ENCODE measurements at places on chromosomes 6 and 20.

GRCh38 chr20:62952373-62952967, at the start of gene SLC17A9:
Gene SLC17A9 (plus strand): TSS chr20:62952709. CDS start chr20:62952831, 122 bp downstream.
- peak; percentile 72 for DNase-seq

DNA sequence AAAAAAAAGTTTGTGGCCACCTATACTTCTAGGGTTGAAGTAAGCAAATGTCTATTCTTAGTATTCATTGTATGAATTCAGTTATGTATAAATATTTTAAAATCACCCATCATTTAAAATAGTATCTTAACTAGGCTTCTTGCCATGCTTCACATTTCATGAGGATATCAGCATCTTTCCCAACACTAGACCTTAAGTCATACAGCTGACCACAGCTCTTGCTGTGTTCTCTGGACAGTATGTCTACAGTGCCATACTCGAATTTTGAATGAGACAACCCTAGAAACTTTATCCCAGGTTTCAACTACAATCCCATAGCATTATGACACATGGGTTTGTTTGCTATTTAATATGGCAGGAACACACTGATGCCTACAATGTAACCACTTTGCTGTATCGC, 5.2 kb downstream of the TXNDC5 start:
- DNase-seq = no peak

- no peak for DNase-seq
These were observed 12.4 kb downstream of the ADGRF5 start for GRCh38 chr6:46909371-46909770.

- DNase-seq = no peak
These were observed 121.7 kb upstream of the JAG1 start for GRCh38 chr20:10795286-10796026.

DNA sequence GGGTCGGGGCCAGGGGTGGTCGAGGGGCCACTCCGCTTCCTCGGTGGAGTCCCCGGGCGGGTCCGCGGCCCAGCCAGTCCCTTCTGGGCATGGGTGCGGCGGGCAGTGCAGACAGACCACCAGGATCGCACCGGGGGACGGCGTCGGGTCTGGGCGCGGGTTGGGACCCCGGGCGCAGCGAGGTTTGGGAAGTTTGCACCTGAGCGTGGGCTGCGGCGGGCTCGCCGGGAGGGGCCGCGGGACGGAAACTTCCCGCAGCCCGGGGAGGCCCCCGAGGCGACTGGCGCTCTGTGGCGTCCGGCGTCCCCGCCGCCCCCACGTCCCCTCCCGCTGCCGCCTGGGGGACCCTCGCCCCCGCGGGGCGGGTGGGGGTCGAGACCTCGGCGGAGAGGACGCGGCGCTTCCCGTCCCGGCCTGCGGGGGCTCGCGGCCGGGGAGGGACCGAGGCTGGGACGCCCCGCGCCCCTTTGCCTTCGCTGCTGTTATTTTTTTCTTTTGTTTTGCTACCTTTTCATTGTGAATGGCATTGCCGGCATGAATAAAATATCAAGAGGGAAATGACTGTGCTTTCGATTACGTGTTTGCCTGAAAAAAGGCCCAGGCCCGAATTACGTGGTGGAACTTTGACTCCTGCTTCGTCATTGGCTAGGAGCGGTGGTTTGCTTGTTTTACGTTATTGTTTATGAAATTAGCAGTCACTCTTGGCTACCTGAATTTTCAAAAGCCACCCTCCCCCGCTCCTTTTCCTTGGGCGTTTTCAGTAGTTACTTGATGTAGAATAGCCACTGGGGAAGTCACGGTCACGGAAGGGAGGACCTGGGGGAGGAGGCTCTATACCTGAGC, 703 bp downstream of the SNX9 start:
- peak; percentile 83 for DNase-seq

DNA sequence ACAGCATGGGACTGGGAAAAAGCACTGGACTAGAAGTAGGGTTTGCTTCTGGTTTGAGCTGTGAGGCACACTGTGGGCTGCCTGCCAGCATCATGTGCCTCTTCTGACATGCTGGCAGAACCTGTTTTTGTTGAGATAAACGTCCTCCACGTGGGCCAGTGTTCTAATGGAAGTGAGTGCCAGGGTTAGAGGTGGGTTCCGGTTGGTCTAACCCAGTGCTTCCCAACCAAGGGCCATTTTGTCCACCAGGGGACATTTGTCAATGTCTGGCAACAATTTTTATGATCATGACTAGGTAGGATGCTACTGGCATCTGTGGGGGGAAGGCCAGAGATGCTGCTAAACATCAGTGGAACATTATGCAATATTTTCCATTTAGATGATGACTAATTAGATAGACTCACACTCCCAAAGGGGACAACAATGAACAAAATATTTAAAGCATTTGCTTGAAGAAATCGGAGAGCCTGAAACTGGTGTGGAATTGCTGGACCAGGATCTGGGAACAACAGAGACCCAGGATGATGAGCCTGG, 7.8 kb upstream of the APMAP start:
- no peak for DNase-seq

GRCh38 chr6:7343546-7344475, 30.8 kb upstream of the SSR1 start:
- no peak for DNase-seq

DNA sequence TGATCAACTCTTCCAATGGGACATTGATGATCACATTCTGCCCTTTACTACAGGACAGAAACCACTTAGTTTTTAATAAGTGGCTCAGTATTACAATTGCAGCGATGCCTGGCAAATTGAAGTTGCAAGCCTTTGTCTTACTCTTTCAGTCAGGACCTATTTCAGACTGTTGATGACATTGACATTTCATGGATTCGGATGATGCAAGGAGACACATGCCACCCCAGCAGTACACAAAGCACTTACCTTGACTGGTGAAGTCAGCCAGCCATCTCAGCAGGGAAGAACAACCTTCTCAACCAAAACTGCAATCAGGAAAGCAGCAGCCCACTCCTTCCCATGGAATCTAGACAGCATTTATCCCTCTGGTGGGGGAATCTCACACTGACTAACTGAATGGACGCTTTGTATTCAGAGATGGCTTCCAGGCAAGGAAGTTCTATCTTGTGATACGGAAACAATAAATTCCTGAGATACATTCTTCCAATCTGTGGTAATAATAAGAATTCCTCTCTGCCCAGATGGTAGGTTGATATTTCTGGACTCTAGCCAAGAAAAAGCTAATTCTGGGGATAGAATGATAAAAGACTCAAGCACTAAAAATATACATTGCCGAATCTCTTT, 24.8 kb downstream of the NFYA start:
- no peak for DNase-seq

DNA sequence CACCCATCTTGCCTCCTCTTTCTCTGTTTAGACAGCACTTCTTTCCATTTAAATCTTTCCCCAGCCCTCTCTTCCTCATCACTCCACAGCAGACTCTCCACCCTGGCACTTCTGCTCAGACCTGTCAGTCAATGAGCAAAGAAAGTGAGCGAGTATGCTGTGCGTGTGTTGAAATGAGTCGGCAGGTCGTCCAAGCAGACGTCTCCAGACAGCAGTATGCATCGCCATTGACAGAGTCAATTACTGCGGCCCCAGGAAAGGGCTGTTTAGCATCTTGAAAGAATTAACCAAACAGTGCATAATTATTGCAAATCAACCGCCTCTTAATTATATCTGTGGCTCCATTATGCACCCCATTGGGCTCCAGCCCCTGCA, 54.8 kb upstream of the KCNG1 start:
- no peak for DNase-seq

DNA sequence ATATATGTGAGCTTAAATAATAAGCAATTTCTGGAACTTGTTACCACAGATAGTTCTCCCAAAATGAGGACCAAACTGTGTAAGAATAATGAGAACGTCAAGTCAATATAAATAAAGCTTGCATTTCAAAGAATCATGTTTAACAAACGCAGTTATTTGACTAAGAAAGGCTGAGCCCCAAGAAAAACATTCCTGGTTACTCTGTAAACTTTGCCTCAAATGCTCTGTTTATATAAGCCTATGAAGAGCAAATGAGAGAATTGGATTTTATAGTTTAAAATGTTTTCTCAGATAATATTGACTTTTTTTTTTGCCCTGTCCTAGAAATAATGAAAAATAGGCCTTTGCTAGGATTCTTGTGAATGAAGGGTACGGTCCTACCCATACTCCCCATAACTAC, 81.3 kb downstream of the C6orf52 start:
- no peak for DNase-seq

- DNase-seq = no peak
These were observed 9.2 kb downstream of the SYNDIG1 start for GRCh38 chr20:24478584-24478983.

DNA sequence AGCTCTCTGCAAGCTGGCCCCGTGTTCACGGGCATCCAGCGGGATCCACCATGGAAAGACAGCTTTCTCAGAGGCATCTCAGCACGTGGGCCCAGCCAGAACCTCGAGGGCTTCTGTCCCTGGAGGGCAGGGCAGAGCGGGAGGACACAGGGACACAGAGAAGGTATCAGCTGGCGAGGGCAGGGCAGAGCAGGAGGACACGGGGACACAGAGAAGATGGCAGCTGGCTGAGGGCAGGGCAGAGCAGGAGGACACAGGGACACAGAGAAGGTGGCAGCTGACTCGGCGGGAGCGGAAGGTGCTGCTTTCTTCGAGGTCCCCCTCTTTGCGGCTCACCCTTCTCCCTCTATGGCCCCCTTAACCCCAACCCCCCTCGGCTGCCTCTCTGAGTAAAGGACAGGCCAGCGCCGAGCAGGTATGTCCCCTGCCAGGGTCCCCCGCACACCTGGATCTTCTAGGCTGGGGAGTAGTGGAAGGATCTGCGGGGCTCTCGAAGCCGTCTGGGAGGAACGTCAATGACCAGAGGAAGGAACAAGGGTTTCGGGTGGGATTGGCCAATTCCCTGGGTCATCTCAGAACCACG, 28.9 kb upstream of the BHLHE23 start:
- DNase-seq = no peak

DNA sequence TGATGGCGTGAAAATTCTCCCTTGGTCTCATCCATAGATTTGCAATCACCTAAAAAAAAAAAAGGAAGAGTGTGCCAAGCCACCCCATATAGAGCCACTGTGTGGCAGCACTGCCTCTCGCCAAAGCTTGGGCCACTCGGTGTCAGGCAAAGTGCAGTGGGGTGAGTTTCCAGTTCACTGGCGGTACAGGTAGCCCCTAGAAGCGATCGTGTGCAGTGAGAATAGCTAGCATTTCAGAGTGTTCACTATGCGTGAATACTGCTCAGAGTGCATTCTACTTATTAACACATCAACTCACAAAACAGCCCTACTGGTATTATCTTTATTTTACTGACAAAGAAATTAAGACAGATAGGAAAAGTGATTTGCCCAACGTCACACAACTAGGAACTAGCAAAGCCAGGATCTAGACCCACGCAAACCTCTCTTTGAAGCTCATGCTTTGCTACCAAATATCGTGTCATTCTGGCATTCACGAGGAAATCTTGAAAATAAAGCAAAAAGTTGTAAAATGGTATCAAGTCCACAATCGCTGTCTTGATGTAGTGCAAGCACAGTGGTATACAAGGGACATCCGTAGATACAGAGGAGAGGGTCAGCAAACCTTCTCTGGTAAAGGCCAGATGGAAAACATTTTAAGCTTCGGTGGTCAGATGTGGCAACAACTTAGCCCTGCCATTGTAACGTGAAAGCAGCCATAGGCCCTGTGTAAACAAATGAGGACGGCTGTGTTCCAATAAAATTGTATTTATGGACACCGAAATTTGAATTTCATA, 10.4 kb upstream of the GCNT2 start:
- DNase-seq = peak; percentile 65

DNA sequence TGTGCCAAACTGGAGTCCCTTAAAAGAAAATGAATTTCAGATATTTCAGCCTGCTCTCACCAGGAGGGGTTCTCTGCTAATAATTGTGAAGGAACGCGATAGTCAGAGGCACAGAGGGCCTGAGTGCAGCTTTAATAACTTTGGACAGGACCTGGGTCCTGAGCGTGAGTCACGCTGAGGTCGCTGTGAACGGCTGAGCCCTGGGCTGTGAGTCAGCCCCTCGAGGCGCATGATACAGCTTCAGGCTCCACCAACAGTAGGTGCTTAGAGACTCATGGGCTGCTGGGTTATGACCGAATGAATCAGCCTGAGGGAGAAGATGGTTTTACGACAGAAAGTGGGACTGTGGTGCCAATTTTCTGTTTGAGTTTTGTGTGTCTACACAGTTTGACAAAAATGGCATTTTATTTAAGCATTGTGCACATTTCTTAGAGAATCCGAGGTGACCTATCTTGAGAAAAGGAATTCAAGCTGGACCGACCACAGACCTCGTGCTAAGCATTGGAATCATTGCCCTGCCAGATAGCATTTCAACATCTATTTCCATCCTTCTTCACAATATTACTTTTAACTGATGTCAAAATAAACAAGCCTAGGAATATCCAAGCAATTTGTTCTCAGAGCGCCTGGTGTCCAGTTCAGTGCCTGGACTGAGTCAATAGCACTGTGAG, 183.0 kb downstream of the THBS2 start:
- no peak for DNase-seq

GRCh38 chr6:41704028-41704427, 31.4 kb downstream of the TFEB start:
- no peak for DNase-seq

DNA sequence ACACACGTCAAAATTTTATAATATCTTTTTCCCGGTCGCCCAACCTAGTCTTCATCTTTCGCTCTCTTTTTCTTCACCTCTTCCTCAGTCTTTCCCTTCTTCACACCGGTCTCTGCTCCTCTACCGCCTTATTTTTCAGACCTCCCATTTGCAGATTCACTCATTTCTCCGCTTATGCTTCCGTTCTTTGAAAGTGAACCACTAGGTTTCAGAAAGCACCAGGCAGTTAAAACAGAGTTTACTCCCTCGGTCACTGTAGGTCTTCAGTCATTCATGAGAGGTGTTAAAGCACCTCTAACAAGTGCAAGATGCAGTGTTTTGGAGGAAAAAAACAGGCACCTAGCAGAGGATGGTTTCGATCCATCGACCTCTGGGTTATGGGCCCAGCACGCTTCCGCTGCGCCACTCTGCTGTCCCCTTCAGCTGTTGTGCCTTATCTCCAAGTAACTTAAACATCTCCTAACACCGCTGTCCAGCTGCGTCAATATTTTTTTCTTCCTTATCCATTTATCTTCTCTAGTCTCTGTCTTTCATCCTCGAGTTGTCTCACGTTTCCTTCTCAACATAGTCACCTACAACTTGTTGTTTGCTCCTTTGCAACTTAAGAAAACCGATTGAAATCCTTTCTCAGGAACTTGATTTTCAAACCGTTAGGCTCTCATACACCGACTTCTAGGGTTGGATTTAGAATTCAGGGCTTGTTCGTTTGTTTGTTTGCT, 119.7 kb upstream of the ZNF184 start:
- DNase-seq = no peak

GRCh38 chr6:76876922-76877553, 586.3 kb downstream of the HTR1B start:
- DNase-seq = no peak

DNA sequence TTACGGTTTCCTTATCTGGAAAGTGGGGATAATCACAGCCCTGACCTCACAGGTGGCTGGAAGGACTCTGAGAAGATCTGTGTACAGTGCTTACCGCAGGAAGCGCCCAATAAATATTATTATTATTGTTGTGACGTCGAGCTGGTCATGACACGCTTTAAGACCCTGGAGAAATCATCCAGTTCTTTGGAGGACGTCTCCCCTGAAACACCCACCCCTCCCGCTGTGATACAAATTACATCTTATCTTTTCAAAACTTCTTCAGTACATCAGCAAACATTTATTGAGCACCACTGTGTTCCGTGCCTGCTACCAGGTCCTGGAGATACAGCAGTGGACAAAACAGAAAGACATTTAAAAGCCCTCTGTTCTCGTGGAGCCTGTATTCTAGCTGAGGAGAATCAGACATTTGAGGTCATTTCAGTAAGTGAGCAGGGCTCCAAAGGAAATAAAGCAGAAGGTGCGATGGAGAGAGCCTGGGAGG, 118.7 kb downstream of the CEBPB start:
- DNase-seq = no peak

GRCh38 chr6:33279971-33280511, 3.1 kb downstream of the B3GALT4 start:
- DNase-seq = no peak
